ENCODE measurements at places on chromosomes 6 and 20.

DNA sequence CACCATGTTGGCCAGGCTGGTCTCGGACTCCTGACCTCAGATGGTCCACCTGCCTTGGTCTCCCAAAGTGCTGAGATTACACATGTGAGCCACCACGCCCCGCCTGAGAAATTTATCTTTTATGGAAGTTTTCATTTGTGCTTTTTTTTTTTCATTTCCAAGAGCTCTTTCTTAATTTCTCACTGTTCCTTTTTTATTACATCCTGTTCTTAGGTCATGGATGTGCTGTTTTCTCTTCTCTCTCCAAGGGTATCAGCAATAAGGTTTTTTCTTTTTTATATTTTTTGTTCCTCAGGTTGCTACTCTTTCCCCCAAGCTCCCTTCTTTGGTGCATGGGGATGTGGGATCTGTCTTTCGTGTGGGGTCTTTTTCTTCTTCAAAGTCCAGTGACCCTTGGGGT is 21.2 kb upstream of the LSM14B start:
- no peak for DNase-seq

DNA sequence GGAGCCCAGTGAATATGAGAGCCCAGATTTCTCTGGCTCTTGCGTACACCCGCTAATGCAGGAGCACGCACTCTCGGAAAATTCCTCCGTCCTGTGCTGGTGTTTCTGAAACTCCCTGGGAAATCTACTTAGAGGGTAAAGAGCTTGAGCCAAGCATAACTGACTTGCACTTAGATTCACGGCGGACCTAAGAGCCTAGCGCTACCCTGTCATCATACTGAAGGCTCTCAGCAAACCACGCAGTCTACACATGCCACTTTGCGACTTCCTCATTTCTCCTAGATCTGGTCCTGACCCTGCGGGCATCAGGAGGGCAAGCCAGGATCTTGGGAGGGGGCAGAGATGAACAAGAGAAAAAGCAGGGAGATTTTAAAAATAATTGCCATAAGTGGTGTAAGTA is 324.7 kb downstream of the CD83 start:
- peak; percentile 35 for DNase-seq

- no peak for DNase-seq
Measured at GRCh38 chr20:40769677-40770285, 80.7 kb upstream of the MAFB start.

GRCh38 chr20:36098364-36098763 is 56.2 kb upstream of the EPB41L1 start:
- peak; percentile 39 for DNase-seq

DNA sequence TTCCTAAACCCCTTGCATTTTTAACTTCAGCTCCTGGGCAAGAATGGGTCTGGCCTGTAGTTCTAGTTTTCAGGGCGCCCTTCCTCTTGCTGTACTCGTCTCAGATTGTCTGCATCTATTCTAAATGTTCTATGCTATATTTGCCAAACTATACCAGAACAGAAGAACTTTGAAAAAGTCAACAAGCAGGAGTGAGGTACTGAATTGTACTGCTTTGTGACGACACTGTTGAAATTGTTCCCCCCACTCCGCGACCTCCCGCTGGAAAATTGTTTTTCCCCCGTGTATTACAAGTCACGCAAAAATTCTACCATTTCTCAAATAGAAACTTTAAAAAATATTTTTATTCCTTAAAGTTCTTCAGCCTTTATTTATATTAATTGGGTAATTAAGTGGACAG is 73.9 kb downstream of the CBFA2T2 start:
- no peak for DNase-seq
